Fibroblast of skin of right biceps (primary cell): ENCODE measurements at places on chromosomes 5 and 9.

- DNase-seq, result no peak
Measured at GRCh38 chr5:14414656-14415023, 167.0 kb upstream of the OTULINL start.

GRCh38 chr9:123631862-123632261 lies 275.9 kb downstream of the CRB2 start:
- peak; percentile 14 for DNase-seq

DNA sequence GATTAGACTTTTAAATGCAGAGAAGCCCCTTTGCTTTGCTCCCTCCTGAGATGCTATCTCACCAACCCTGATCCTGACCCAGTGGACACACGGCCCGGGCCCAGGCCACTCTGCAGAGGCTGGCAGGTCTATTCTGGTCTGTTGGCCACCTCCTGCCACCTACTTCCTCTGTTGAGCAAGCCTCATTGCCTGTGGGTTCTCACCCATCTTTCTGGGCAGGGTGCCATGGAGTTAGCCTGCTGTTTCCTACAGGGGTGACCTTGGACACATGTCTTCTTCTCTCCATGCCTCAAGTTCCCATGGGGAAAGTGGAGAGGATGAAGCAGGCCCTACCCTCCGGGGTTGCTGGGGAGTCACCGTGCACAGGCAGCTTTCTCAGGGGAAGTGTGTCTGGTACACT lies 266.2 kb upstream of the IRX1 start:
- no peak for DNase-seq

DNA sequence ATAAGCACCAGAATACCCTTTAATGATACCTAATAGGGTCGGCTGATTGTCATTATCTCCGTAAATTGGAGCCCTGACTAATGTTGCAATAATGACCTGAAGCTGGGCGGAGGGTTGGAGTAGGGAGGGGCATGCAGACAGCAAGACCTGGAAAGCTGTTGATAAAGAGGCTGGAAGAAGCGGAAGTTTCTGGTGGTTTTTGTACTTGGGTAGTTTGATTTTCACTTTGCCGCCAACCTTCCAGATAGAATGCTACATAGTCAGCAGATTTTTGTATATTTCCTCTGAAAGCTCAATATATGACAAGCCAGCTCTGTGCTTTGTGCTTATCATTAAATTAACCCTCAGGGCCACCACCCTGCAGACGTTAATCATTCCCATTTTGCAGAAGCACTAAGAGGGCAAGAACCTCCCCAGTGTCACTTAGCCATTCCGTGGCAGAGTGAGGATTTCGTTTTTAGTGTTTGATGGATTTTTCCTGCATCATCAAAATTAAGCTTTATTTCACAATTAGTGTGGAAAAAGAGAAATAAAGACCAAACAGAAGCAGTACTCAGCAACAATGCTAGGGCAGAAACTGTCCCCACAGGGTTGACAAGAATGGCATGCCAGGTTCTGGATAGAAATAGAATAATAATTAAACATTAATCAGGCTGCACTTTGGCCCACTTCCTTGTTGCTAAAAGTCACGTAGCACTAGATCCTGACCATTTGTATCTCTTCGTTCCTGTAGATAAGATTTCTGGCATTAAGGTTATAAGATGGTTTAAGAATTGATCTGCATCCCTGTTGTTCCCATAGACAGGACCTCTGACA lies 34.7 kb downstream of the DIRAS2 start:
- DNase-seq, result no peak

GRCh38 chr5:38816083-38817030 lies 29.5 kb upstream of the OSMR start:
- DNase-seq, result no peak

- no peak for DNase-seq
Measured at GRCh38 chr5:180817893-180818674, 15.5 kb upstream of the MGAT1 start.

GRCh38 chr5:74031536-74031935 lies 405.5 kb downstream of the ARHGEF28 start:
- DNase-seq, result no peak
